ENCODE measurements at places on chromosomes 1 and 21. TPM values are rescaled to one million over a fixed set of nuclear protein-coding genes. Genes with fewer than 3 reads are reported as not detected.

The PAQR7 gene
- total RNA-seq, result 5.5 TPM

The IQGAP3 gene
- 8.9 TPM for total RNA-seq

The NHLH1 gene
- not detected for total RNA-seq

The CYP4X1 gene
- total RNA-seq, result 1.7 TPM

The COA7 gene
- 14.0 TPM for total RNA-seq

The SIK1 gene
- 10.4 TPM for total RNA-seq

The BEST4 gene
- total RNA-seq, result not detected

The NLRP3 gene
- not detected for total RNA-seq

The SPRR5 gene
- total RNA-seq, result not detected

The ADORA3 gene
- not detected for total RNA-seq

The FCRL2 gene
- not detected for total RNA-seq

The FHAD1 gene
- 0.56 TPM for total RNA-seq

The PRAMEF1 gene
- not detected for total RNA-seq

The RGS4 gene
- total RNA-seq, result 578 TPM

The PCAT6 gene
- not detected for total RNA-seq

The MEGF6 gene
- total RNA-seq, result 29.1 TPM

The ASCL5 gene
- not detected for total RNA-seq

The LIN28A gene
- total RNA-seq, result not detected

The OR10J1 gene
- not detected for total RNA-seq

The AQP10 gene
- not detected for total RNA-seq

The SH2D1B gene
- not detected for total RNA-seq

The LCA5L gene
- total RNA-seq, result 0.28 TPM

The FAM72C gene
- 1.5 TPM for total RNA-seq

The CLCNKA gene
- total RNA-seq, result not detected

The COL16A1 gene
- 0.54 TPM for total RNA-seq

The CYYR1 gene
- 5.1 TPM for total RNA-seq

The SNX7 gene
- 47.0 TPM for total RNA-seq

The IVL gene
- not detected for total RNA-seq

The NPHS2 gene
- total RNA-seq, result not detected

The CLDN17 gene
- not detected for total RNA-seq

The NPR1 gene
- 12.0 TPM for total RNA-seq

Measured in endothelial cell of coronary artery (primary cell).